Kidney (tissue), 22 donors: ENCODE measurements at places on chromosomes 2 and 18. TPM values are rescaled to one million over a fixed set of nuclear protein-coding genes. Genes with fewer than 3 reads are reported as not detected.

SCN2A gene
- 2.7 TPM for polyA plus RNA-seq

OSBPL1A gene
- polyA plus RNA-seq = 27.0 TPM

EFHD1 gene
- polyA plus RNA-seq = 280 TPM

AGAP1 gene
- 8.1 TPM for polyA plus RNA-seq

STON1 gene
- polyA plus RNA-seq = 5.8 TPM

COL4A3 gene
- 20.8 TPM for polyA plus RNA-seq

GTF2A1L gene
- polyA plus RNA-seq = 2.7 TPM

MPHOSPH10 gene
- 14.6 TPM for polyA plus RNA-seq

CASP10 gene
- polyA plus RNA-seq = 4.5 TPM

GALNT14 gene
- polyA plus RNA-seq = 90.3 TPM

LTBP1 gene
- polyA plus RNA-seq = 9.3 TPM

FRZB gene
- polyA plus RNA-seq = 21.3 TPM

SGO2 gene
- polyA plus RNA-seq = 0.69 TPM

ADAM23 gene
- polyA plus RNA-seq = 2.5 TPM

MCEE gene
- 29.0 TPM for polyA plus RNA-seq

RBBP8 gene
- 45.8 TPM for polyA plus RNA-seq

CPO gene
- 0.90 TPM for polyA plus RNA-seq

RNF144A gene
- 4.2 TPM for polyA plus RNA-seq

CD8B2 gene
- polyA plus RNA-seq = 0.71 TPM

RNF125 gene
- polyA plus RNA-seq = 0.62 TPM

CRYGC gene
- polyA plus RNA-seq = not detected

DOCK10 gene
- 2.1 TPM for polyA plus RNA-seq

MARCHF4 gene
- polyA plus RNA-seq = 0.09 TPM
